ENCODE measurements at places on chromosomes 13 and 19.
A peak's percentile ranks its signal among the peaks of the same experiment; 100 is the strongest.

- DNase-seq, result no peak
Observed at GRCh38 chr13:32309312-32310133, 5.6 kb downstream of the ZAR1L start.

- peak; percentile 98 for DNase-seq
Observed at GRCh38 chr13:79405831-79406596, at the start of gene RBM26. Gene RBM26, minus strand, starts transcription at chr13:79406255. Its CDS starts 481 bp downstream, at chr13:79405774.

DNA sequence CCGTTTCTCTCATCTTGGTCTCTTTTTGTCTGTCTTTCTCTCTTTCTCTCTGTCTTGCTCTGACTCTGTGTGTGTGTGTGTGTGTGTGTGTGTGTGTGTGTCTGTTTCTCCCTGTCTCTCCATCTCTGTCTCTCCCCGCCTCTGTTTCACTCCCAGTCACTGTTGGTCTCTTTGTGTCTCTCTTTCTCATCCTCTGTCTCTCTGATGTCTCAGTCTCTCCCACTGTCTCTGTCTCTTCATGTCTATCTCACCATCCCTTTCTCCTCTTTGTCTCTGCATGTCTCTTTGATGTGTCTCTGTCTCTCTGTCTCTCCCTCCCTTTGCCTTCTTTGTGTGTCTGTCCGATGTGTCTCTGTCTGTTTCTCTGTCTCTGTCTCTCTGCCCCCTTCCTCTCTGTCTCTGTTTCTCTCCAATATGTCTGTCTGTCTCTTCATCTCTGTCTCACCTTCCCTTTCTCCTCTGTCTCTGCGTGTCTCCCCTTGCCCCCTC, 2.5 kb downstream of the NFIC start:
- DNase-seq, result no peak

GRCh38 chr19:23957660-23958281, 43.1 kb downstream of the ZNF726 start:
- no peak for DNase-seq

GRCh38 chr13:110265682-110266430, 41.1 kb downstream of the COL4A1 start:
- DNase-seq, result no peak

- no peak for DNase-seq
Observed at GRCh38 chr19:40543029-40543597, 33.6 kb upstream of the SHKBP1 start.

DNA sequence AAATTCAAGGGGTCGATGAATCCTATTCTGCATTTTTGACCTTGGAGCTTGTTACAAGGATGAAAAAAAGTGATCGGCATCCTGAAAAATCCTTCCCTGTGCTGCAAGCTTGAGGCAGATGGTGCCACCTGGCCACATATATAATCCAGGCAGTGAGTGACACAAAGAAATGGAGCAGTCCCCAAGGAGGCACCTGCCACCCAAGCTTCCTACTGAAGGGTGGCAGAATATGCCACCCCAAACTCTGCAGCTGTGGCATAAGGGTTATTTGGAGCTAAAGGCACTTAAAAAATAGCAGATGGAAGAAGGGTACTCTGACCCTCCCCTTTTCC, 15.4 kb downstream of the TMEM272 start:
- DNase-seq, result no peak

- DNase-seq, result no peak
Observed at GRCh38 chr19:18478545-18479311, 40.8 kb upstream of the ISYNA1 start.

DNA sequence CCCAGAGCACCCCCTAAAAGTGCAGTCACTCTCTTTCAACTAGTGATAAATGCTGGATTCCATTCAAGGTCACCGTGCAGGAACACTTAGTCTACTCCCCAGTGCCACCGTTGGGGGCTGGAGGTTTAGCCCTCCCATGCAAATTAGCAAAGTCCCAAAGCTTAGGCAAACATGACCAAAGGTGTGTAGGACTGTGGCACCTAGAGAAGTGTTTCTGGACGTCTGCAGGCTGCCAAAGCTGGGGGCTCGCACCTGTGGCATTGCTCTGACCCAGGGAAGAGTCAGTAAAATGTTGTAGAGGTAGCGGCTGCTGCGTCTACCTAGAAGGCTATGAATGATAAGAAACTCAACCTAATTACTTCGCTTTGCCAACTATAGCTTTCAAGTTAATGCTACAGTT, 13.9 kb downstream of the COL4A1 start:
- DNase-seq, result no peak

GRCh38 chr19:3981736-3982681, 3.3 kb downstream of the EEF2 start:
- DNase-seq, result no peak

- DNase-seq, result no peak
Observed at GRCh38 chr13:28286263-28286662, 147.9 kb downstream of the PAN3 start.

DNA sequence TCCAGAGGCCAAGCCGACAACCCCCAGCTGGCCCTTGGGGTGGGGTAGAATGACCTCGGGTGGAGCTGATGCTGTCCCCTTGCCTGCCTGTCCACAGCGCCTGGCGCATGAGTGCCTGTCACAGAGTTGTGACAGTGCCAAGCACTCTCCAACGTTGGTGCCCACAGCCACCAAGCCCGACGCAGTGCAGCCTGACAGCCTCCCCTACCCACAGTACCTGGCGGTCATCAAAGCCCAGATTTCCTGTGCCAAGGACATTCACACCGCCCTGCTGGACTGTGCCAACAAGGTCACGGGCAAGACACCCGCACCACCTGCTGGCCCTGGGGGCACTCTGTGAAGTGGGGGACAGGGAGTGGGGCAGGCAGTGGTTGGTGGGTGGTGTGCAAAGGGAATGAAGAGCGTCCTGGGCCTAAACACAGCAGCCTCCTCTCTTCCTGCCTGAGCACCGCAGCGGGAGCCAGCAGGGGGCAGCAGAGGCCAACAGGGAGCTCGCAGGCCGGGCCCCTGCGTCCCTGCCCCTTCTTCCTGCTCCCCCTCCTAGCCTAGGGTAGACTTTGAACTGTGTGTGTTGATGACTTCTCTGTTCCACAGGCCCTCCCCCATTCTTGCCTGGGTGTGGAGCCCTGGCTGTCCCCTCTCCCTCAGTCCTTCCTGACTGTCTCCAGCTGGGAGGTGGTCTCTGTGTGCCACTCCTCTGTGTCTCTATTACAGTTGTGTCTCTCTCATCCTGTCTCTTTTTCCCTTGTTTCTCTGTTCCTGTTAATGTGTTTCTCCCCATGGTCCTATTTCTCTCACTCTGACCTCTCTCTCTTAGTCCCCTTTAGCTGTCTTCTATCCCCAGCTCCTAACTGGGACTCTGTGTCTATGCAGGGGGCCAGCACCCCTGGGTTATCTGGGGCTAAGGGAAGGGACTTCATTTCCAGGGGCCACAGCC, 6.5 kb downstream of the MED29 start:
- peak; percentile 82 for DNase-seq

DNA sequence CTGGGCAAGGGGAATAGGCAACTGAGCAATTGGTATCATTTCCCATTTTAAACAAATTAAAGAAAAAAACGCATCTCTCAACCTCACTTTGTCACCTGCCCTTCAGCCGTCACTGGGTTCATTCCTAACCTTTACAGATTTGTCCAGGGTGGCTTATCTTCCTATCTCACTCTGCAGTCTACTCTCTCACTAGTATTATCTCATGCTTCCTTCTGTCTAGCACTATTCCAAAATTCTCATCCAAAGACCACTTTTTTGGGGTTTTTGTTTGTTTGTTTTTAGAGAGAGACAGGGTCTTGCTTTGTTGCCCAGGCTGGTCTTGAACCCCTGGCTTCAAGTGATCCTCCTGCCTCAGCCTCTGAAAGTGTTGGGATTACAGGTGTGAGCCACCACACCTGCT, 26.7 kb upstream of the MPHOSPH8 start:
- DNase-seq, result no peak

DNA sequence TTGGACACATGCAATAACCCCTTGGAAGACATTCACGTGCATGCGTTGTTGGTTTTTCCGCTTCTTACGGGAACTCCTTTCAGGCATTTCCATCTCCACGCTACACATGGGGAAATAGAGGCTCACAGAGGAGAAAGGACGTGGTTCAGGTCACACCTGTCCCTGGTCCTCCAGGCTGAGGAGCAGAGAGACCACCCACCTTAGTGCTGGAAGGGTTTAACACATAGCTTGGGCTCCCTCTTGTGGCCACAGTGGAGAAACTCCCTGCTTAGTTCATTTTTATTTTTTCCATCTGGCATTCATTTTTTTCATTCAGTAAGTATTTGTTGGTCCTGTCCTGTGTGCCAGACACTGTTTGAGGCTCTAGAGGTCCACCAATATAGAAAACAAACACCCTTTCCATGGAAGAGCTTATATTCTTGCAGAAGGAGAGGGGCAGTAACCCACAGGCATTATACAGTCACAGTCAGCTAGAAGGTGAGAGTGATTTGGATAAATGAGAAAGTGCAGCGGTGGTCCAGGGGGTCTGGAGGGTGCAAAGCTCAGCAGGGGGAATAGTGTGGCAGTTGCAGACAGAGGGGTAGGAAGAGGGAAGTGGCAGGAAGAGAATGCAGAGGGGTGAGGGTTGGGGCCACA, 24.2 kb upstream of the TTYH1 start:
- DNase-seq, result peak; percentile 69

DNA sequence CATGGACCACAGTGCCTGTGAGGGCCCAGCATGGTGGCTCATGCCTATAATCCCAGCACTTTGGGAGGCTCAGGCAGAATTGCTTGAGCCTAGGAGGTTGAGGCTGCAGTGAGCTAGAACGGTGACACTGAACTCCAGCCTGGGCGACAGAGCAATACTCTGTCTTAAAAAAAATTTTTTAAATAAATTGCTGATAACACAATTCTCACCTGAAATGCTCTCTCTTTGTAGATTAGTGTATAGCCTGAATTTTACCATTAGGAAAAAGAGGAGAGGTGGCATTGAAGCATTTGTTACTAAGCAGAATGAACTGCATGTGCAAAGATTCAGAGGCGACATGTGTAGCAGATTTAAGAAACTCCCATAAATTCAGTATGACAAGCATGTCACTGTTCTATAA, 29.1 kb upstream of the MAP3K10 start:
- no peak for DNase-seq

GRCh38 chr13:105116966-105117365, 1418.5 kb downstream of the EFNB2 start:
- DNase-seq, result no peak

DNA sequence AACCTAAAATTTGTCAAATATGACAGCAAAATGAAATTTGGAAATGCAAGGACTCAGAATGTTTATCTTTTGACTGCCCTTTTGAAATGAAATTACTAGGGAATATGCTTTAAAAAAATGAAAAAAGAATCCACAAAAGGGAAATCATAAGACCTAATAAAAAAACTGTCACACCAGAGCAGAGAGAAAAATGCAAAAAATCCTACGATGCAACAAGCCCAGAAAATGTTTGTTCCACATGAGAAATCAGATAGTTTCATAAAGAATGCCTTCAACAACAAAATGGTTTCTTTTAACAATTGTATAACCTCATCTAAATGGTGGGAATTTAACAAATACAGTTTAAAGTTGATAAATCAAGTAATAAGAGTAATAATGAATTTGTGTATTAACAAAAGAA, 8.0 kb downstream of the LPAR6 start:
- no peak for DNase-seq

DNA sequence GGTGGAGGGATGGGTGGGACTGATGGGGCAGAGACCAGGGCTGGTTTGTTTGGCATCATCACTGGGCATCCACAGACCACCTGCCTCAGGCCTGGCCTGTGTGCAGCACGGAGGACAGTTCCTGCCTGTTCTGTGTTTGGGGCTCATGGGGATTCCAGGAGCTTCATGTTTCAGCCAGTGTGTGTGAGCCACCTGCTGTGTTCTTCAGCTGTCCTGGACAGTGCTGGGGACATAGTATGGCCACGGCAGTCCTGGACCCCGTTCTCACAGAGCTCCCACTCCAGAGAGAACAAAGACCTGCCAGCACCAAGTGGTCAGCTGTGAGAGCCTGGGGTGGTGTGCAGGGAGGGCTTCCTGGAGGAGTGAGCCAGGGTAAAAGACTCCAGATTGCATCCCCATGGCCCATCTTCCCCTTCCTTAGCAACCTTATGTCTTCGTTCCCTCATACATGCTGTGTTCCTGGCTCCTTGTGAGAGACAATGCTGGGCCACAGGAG, 2.0 kb upstream of the CCDC97 start:
- no peak for DNase-seq

DNA sequence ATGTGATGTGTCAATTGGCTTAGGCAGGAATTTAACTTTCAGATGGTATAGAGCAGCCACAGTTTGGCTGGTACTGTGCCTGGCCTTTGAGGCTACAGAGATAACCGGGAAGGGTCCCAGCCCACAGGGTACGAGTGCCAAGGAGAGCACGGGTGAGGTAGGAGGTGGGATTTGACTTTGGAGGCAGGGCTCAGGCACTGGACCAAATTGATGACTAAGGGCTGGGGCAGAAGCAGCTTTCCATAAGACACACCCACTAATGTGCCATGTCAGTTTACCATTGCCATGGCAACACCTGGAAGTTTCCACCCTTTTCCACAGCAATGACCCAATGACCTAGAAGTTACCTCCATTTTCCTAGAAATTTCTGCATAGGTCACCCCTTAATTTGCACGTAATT, 466.2 kb downstream of the TSHZ3 start:
- DNase-seq, result no peak

DNA sequence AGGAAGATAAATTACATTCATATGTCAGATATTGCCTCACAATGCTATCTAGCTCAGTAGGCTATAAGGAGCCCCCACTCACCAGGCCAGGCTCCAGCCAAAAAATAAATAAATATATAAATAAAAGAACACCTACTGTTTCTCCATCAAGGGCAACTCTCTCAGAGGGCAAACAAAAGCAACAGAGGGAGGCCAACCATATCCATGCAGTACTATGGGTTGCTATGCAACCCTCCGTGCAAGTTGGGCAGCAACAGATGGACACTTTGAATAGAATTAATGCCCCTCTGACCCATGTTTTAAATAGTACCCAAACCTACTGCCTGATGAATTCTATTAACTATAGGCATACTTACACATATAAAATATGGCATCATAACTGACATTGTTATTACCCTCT, 279.8 kb upstream of the EDNRB start:
- DNase-seq, result no peak

GRCh38 chr13:34207334-34207733, 389.4 kb downstream of the RFC3 start:
- DNase-seq, result no peak

GRCh38 chr19:46886546-46887239, 25.9 kb downstream of the ARHGAP35 start:
- DNase-seq, result no peak

Data from retina (tissue), 1 donor.